Globus pallidus (tissue), 1 donor: ENCODE measurements at places on chromosomes 1 and 21.
A peak's percentile ranks its signal among the peaks of the same experiment; 100 is the strongest.

- no peak for DNase-seq
Observed at GRCh38 chr1:194014014-194014413, 827.6 kb upstream of the B3GALT2 start.

GRCh38 chr1:23179862-23180261 is 11.2 kb upstream of the LUZP1 start:
- DNase-seq: no peak

DNA sequence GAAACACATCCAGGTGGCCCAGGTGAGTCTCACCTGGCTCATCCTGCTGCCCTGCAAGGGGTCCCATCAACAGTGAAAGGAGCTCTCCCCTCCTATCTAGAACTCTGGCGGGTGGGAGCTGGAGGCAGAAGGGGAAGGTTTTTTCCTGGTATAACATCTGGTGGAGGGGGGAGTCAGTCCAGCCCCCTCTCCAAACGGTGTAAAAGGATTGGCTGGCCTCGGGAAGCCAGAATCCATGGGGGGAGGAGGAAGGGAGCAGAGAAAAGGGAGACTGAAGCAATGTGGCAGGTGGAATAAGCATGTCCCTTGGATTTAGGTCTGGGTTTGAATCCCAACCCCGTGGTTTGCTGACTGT is 1.2 kb upstream of the CAMK2N1 start:
- no peak for DNase-seq

GRCh38 chr1:229664133-229664689 is 38.2 kb downstream of the URB2 start:
- peak; percentile 73 for DNase-seq

GRCh38 chr1:189429610-189430009 is 1048.1 kb downstream of the BRINP3 start:
- no peak for DNase-seq

- no peak for DNase-seq
Observed at GRCh38 chr1:209670441-209671082, 4.7 kb upstream of the G0S2 start.

DNA sequence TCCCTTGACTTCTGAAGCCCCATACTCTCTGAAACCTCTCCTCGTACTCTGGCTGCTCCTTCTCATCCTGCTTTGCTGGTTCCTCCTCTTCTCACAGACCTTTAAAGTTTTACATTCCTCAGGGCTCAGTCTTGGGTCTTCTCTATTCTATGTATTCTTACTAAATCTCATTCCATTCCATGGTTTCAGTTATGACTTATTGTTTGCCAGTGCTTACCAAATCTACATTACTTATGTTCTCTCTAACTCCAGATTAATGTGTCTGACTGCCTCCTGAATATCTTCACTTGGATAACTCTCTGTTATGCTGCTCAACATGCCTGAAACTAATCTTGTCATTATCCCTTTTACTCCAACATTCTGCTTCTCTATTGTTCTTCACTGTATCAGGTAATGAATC is 5.4 kb upstream of the SLC35D1 start:
- DNase-seq: no peak

DNA sequence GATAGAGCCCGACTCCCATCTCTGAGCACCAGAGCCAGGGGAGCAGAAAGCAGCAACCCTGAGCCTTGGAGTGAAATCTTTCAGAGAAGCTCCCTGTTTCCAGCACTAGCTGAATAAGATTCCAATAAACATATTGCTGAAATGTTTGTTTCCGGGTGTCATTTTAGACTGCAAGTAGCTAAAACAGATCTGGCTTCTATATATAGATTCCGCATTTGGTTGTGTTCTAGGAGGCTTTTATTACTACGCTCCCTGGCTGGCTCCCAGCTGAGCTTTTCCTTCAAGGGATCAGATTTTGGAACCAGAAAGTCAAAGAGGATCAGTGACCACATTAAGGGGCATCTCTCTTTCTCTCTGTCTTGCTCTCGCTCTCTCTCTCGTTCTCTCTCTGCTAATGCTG is 88.2 kb downstream of the PAPPA2 start:
- DNase-seq: no peak

DNA sequence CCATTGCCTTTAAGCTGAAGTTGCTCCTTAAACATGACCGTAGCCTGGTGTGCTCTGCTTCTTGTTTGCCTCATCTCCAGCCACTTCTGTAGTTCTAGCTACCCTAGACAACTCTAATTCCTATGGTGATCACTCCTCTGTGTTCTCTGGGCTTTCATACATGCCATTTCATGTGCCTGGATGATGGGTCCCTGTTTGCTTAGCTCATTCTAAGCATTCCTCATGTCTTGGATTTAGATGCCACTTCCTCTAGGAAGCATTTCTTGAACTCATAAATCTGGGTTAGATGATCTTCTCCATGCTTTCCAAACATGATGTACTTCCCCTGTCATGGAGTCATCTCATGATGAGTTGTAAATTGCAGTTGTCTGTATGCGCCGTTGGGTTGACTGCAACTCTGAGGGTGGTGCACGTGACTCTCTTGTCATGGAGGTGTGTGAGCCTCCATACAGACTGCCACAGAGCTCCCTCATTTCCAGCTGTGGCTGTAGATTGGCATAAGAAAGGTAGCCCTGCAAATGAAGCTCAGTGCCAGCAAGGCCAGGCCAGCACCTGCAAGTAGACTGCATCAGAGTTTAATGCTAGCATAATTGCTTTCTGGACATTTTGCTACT is 77.2 kb downstream of the LAMC1 start:
- no peak for DNase-seq

GRCh38 chr1:59258412-59259032 is 38.4 kb upstream of the FGGY start:
- no peak for DNase-seq

DNA sequence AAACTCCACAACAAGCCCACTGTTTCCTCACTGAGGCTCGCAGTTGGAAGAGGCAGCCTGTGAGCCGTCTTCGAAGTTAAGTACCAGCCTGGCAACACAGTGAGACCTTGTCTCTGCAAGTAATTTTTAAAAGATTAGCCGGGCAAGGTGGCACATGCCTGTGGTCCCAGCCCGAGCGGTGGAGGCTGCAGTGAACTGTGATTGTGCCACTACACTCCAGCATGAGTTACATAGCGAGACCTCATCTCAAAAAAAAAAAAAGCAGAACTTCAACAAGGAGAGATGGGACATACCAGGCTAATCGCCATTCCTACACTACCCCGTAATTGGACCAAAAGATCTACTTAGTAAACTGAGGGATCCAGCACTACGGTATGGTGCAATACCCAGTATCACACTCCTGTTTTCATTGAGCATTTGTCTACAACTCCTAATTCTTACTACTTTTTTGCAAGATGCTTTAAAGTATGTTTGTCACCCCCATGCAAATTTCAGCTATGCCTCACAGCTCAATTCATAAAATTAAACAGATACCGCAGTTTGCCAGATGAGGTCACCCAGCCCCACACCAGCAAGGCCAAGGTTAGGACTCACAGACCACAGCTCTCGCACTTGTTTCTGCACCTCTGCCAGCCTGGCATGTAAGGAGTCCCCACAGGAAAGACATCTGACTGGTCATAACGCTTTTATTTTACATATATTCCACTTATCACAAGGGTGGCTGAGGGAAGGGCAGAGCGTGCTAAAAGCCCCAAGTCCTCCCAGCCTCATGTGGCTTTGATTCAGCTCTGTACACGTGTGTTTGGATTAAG is 21.0 kb downstream of the SDE2 start:
- no peak for DNase-seq

DNA sequence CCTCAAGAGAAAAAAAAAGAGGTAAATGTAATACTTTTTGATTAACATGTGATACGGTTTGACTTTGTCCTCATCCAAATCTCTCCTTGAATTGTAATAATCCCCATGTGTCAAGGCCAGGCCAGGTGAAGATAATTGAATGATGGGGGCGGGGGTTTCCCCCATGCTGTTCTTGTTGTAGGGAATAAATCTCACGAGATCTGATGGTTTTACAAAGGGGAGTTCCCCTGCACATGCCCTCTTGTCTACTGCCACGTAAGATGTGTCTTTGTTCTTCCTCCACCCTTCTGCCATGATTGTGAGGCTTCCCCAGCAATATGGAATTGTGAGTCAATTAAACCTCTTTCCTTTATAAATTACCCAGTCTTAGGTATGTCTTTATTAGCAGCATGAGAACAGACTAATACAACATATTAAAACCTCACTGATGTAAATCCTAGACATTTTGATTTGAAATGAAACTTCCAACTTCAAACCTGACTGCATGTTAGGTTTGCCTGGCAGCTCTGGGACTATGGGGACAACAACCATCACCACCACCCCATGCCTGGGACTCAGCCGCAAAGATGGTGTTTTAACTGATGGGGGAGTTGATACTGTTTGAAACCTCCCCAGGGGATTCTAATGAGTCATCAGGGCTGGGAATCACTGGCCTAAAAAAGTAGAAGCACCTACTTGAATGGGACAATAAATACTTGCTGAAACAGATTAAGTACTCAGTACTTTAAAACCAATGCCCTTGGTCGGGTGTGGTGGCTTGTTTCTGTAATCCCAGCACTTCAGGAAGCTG is 32.8 kb upstream of the BACH1 start:
- DNase-seq: no peak

- no peak for DNase-seq
Observed at GRCh38 chr1:175527773-175528172, 215.6 kb downstream of the TNR start.

DNA sequence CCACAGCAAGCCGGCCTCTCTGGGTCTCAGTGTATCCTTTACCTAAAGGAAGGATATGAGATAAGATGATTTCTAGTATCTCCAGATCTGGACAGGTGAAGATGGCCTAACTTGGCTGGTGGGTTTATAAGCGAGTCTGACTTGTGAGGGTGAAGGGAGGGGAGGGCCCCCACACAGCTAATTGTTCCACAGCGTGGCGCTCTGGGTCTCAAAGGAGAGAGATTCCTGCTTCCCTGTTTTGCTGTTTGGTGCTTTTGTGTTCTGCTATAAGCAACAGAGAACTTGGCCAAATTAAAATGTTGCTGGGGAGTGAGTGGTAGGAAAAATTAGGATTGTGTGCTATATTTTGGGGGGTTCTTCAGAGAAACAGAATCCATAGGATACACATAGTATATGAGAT is 28.9 kb upstream of the NLRP3 start:
- DNase-seq: peak; percentile 53

DNA sequence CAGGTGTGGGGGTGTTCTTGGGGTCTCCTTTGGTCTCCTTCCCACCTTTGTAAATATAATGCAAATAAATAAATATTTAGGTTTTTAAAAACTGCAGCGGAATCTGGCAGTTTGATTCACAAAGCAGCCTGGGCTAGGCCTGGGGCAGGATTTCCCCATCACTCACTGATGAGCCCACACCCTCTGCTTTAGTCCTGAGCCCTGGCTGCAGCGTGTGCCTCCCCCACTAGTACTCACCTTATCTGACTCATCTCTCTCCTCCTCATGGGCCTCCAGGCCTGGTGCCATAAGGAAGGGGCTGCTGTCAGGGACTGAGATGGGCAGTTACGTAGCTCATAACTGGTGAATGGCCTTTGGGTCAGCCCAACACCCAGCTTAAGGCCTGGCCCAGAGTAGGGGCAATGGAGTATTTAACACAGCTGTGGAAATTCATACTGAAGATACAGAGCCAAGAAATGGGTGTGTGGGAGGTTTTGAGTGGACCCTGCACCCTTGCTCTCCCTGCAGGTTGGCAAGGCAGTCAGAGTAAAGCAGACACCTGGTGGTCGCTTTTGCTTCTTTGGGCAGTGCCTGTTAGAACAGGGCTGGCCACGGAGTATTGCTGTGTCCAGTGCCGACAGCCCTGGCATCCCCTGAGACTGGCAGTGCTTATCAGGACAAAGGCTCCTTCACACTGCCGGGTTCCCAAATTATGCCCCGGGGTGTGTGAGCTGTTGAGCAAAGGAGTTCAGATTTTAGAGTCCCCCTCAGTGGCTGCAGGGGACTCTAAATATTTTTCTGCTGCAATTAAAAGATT is 39.7 kb downstream of the AZIN2 start:
- DNase-seq: no peak

- DNase-seq: no peak
Observed at GRCh38 chr1:182622901-182623528, 18.8 kb upstream of the RGS16 start.

DNA sequence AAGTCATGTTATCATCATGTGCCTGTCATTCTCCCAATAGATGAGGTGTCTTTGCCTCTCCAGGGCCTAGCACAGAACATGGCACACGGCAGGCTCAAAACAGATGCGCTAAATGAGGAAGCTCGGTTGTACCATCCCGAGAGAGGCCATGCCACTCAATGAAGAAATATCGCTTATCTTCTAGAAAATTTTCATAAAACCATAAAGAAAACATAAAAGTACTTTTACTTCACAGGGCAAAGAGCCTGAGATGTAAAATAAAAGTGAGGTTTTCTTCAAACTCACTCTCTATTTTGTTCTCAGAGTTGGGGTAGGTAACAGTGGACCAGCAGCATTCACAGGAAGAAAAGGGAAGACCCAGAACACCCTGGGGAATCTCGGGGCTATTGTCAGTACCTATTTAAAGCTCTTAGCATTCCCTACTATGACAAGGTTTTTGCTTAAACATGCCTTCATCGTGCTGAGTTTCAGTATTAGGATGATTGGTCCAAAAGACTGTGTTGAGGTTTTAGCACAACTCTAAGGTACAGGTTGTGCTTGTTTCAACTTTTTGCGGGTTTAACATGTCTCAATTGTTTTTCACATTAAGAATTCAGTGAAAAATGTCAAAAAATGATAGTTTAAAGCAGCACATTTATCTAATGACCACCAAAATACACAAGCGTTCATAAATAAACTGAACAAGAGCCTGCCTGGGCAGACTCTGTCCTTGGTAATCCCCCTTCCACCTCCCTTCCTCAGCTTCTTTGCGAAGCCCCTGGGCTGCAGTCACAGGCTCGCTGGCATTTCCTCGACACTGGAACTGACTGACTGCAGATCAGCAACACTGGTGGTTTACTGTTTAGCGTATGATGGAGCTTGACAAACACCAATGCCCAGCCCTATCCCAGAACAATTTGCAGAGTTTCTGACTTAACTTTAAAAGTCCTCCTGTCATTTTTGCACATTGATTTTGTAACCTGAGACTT is 55.6 kb downstream of the COQ8A start:
- no peak for DNase-seq

DNA sequence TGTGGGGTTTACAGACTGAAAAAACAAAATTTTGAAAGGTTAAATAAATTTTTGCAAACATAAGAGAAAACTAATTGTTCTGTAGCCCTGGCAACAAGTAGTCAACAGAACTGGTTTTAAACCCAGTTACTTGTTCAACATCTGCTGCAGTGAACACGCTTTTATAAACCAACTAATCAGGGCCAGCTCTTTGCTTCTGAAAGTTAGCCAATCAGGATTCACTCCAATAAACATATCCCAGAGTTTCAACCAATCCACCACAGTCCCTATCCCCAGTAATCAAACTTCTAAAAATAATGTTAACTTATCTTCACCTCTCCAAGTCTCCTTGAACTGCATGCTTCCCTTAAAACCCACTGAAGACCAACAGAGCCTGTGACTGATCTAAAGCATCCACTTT is 306.6 kb downstream of the CTH start:
- DNase-seq: no peak

GRCh38 chr1:8324176-8324810 is 6.4 kb downstream of the SLC45A1 start:
- DNase-seq: no peak

GRCh38 chr1:115423776-115424175 is 85.7 kb upstream of the NGF start:
- no peak for DNase-seq

GRCh38 chr1:152735648-152736047 is 22.2 kb upstream of the KPRP start:
- DNase-seq: no peak
